Pericardium fibroblast (primary cell): ENCODE measurements at places on chromosomes 13 and 19. TPM values are rescaled to one million over a fixed set of nuclear protein-coding genes. Genes with fewer than 3 reads are reported as not detected.

The ZNF610 gene
- 1.8 and 2.9 TPM in 2 replicates for total RNA-seq

The TUBA3C gene
- total RNA-seq: not detected in 2 replicates

The LILRB5 gene
- total RNA-seq: not detected in 2 replicates

The APOC1 gene
- total RNA-seq: 14.1 and 28.8 TPM in 2 replicates

The RXFP2 gene
- not detected in 2 replicates for total RNA-seq

The DPF1 gene
- 0.09 and 0.82 TPM in 2 replicates for total RNA-seq

The SOX1 gene
- not detected in 2 replicates for total RNA-seq

The CPAMD8 gene
- 1.7 and 3.7 TPM in 2 replicates for total RNA-seq

The ZDHHC20 gene
- total RNA-seq: 30.2 and 40.7 TPM in 2 replicates

The CEACAM5 gene
- total RNA-seq: not detected in 2 replicates

The DENND1C gene
- 0.09 TPM in 1 of 2 replicates, not detected in the other for total RNA-seq

The KASH5 gene
- not detected in 2 replicates for total RNA-seq

The OXGR1 gene
- total RNA-seq: not detected in 2 replicates

The C19orf85 gene
- total RNA-seq: not detected in 2 replicates

The ZNF358 gene
- 75.0 and 103 TPM in 2 replicates for total RNA-seq

The VSTM1 gene
- not detected in 2 replicates for total RNA-seq

The HCN2 gene
- total RNA-seq: 3.9 and 4.6 TPM in 2 replicates

The CIC gene
- 42.0 and 69.8 TPM in 2 replicates for total RNA-seq
